ENCODE measurements at places on chromosomes 3 and 15. TPM values are rescaled to one million over a fixed set of nuclear protein-coding genes. Genes with fewer than 3 reads are reported as not detected.

GRCh38 chr15:85027033-85027380 is 45.4 kb downstream of the PDE8A start:
- no peak for DNase-seq

The LRRC31 gene
- total RNA-seq, result 1.2 TPM

DNA sequence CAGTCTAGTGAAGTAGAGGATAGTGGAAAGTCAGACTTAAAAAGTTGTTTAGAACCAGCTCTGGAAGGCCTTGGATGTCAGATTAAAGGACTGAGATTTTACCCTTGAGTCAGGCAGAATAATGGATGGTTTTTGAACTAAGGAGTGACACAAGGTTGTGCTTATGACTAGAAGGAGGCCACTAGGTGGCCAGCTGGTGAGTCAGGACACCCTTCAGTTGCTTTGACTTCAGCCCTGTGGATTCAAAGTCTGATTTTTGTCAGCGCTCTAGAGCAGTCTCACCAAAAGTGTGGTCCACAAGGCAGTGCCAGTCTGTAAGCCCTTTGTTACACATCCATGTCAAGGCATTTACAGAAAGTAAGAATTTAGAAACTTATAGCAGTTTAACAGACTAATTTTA is 3.8 kb upstream of the GABPB1 start:
- peak; percentile 75 for DNase-seq

The PLA1A gene
- total RNA-seq, result 5.1 TPM

DNA sequence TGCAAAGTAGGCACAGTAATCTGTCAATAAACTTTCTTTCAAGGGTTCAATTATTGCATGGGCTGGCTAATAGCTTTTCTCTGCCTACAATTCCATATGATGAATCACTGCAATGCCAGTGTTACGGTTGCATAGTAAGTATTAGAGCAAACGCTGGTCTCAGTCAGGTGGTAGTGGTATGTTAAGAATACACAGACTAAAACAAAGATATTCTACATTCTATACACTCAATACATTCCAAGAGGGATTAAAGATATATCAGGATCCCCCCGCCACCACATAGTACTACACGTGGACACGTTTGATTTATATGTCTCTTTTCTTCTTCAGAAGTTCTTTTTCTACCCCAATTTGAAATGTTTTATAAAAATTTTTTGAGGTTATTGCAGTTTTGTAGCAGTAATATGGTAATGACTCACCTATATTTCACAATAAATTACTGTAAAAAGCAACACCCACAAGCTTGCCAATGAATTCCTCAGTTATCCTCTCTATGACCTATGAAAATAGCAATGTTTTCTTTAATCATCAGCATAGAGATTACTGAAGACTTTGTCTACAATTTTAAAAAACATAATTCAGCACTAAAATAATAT is 68.2 kb downstream of the CD200R1L start:
- peak; percentile 26 for DNase-seq

DNA sequence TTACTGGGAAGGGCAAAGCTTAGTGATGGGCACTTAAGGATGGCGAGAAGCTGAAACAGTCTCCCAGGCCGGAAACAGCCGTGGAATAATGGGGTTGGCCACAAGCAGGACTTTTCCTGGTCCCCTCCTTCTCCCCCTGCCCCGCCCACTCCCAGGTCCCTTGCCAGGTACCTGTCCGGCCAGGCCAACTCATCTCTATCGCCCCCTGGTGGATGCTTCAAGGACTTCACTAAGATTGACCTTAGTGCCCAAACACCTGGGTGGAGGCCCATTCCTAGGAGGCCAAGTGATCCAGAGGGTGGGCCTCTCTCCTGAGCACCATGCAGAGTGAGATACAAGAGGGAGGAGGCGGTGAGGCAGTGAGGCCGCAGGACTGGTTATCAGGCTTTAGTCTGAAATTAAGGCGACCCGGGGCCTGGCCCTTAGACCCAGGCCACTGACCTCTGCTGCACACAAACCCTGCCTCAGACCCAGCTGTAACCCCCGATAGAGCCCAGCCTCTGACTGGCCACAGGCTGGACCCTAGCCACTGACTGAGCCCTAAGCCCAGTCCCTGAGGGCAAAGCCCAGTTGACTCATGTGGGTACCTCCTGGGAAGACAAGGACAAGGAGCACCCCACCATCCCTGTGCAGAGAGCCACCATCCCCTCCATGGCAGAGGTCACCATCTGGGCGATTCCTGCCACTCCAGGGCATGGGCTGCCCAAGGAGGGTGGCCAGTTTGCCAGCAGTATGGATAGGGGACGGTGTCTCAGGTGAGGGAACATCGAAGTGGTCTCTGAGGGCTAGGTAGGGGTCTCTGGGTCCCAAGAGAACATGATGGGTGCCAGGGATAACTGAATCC is 37.6 kb downstream of the VIPR1 start:
- DNase-seq, result peak; percentile 20

The MUSTN1 gene
- not detected for total RNA-seq

DNA sequence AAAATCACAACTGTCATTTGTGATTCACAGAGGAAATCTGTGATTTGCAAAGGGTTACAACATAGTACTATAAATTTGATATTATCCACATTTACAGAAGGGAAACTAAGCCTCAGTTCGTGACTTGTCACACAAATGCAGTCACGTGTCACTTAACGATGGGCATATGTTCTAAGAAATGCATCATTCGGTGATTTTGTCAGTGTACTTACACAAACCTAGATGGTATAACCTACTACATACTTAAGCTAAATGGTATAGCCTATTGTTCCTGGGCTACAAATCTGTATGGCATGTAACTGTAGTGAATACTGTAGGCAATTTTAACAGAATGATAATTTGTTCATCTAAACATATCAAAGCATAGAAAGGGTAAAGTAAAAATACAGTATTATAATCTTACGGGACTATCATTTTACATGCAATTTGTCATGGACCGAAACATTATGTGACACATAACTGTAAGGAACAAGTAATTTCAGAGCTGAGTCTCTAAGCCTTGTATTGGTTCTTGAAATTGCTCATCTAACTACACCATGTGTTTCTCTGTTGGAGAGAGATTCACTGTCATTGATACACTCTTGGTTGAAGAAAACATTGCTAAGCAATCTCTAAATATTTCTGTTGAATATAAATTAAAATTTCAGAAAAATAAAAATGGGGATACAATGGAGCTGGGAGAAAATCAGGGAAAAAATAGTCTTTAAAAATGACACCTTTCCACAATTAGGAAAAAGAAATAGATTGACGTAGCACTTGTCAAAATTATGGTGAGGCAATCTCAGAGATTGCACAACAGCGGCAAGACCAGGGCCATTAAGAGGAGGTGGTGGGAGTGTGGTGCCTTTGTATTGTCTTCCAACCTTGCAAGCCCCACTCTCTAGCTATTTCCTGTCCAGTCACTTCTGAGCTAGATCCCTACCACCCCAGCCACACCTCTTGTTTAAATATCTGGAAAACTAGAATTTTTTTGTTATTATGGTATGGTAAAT is 645.8 kb upstream of the TBL1XR1 start:
- DNase-seq, result no peak

The SKOR1 gene
- total RNA-seq, result 0.10 TPM

GRCh38 chr15:70016511-70016994 is 81.2 kb downstream of the TLE3 start:
- no peak for DNase-seq

DNA sequence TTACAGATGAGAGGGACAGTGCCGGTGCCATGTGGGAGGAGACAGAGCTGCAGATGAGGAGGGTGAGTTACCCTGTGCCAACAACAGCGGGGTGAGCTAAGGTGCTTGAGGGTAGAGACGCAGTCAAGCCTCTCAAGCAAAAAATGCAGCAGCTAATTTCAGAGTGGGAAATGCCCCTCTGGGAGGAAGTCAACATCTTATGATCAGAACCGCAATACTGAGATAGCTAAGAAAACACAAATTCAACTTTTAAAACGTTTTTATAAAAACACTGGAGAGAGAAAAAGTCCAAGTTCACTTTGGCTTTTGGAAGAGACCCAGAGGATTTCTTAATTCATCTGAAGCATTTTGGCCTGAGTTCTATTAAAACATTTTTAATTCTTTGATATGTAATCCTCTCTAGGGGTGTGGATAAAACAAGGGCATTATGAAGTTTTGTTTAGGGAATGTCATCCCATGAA is 319.2 kb downstream of the SLC9A9 start:
- DNase-seq, result peak; percentile 27

The GOLGA8N gene
- 0.35 TPM for total RNA-seq

GRCh38 chr3:74648107-74648506 is 33.6 kb upstream of the CNTN3 start:
- no peak for DNase-seq

- peak; percentile 95 for DNase-seq
Measured at GRCh38 chr3:9864200-9864927, 15.7 kb downstream of the CIDEC start.

GRCh38 chr3:131072845-131073244 is 46.2 kb downstream of the NEK11 start:
- no peak for DNase-seq

The DMXL2 gene
- 13.9 TPM for total RNA-seq

- peak; percentile 54 for DNase-seq
Measured at GRCh38 chr15:70783041-70783440, 19.7 kb upstream of the UACA start.

- no peak for DNase-seq
Measured at GRCh38 chr15:29094711-29095110, 174.9 kb downstream of the NSMCE3 start.

DNA sequence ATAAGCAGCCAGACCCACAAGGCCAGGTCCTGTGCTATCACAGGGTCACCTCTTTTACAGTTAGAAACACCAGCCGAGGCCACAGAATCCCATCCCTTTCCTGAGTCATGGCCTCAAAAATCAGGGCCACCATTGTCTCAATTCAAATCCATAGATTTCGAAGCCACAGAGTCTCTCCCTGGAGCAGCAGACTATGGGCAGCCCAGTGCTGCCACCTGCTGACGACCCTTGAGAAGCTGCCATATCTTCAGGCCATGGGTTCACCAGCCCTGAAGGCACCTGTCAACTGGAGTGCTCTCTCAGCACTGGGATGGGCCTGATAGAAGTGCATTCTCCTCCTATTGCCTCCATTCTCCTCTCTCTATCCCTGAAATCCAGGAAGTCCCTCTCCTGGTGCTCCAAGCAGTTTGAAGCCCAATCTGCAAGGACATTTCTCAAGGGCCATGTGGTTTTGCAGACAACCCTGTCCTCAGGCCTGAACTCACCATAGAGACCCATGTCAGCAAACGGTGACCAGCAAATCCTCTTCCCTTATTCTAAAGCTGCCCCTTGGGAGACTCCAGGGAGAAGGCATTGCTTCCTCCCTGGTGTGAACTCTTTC is 39.6 kb downstream of the TGM4 start:
- peak; percentile 45 for DNase-seq

- no peak for DNase-seq
Measured at GRCh38 chr3:156747046-156747445, 72.7 kb downstream of the TIPARP start.

The BMF gene
- 27.2 TPM for total RNA-seq

GRCh38 chr3:169389925-169390253 is 273.6 kb downstream of the MECOM start:
- no peak for DNase-seq

DNA sequence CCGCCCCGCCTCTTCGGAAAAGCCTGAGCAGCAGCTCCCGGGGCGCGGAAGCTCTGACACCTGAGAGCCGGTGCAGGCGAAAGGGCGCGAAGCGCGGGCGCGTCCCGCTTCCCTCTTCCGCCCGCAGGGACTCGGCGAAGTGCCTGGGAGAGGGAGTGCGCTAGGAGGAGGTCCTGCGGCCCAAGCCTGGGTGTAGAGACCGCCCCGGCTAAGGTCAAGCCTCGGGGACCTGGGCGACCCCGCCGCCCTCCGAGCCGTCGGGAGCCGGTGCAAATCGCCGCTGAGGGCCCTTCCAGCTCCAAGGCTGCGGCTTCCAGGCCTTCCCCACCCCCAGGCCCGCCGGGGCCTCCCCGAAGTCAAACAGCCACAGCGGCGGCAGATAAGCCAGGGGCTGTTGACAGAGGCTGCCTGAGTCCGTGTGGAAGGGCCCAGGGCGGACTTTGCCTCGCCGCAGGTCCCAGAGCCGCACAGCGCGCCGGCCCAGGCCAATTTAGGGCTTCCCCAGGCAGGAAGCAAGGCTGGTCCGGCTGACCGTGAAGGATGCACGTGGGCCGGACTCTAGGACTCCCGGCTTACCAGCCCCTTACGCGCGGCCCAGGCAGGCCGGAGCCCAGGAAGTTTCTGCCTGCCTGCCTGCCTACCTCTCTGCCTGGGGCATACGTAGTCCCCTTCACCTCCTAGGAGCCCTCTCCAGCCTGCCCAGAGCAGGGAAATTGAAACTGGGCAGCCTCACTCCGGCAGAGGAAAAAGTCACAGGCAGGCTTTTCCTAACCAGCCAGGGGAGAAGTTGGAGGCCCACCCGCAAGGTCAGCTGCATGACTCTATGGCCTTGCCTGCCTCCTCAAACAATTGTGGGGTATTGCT is 2.3 kb downstream of the ITPKA start:
- DNase-seq, result no peak

GRCh38 chr3:72448375-72448823 is 399.8 kb downstream of the SHQ1 start:
- no peak for DNase-seq

GRCh38 chr3:124745756-124746155 is 15.5 kb downstream of the UMPS start:
- DNase-seq, result no peak

DNA sequence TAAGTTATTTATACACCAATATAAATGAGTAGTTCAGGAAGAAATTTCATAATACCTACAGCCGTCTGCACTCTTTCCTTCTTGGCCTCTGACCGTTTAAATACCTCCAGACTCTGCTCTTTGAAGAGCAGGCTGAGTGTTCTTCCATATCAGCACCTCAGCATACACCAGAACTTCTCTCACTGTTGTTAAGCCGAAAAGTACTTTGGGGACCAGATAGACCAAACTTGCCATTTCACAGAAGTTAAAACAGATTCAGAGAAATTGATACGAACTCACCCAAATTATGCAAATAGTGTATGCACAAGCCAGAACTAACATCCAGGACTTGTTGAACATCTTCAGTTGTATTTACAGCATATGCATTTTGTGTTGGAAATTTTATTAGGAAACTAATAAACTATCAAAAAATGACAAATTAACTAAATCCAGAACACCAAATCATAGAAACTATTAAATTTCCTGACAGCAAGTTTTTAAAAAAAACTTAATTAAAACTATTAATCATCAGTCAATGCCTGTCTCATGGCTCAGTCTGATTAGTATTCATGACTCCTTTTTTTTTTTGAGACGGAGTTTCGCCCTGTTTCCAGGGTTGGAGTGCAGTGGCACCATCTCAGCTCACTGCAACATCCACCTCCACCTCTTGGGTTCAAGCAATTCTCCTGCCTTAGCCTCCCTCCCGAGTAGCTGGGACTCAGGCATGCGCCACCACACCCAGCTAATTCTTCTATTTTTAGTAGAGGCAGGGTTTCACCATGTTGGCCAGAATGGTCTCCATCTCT is 24.1 kb downstream of the CGGBP1 start:
- DNase-seq, result no peak
